ENCODE measurements at places on chromosomes 1 and 21.

- no peak for DNase-seq
Measured at GRCh38 chr1:18721776-18722175, 91.1 kb downstream of the PAX7 start.

GRCh38 chr1:217889401-217889800 lies 258.3 kb downstream of the SPATA17 start:
- DNase-seq = no peak

DNA sequence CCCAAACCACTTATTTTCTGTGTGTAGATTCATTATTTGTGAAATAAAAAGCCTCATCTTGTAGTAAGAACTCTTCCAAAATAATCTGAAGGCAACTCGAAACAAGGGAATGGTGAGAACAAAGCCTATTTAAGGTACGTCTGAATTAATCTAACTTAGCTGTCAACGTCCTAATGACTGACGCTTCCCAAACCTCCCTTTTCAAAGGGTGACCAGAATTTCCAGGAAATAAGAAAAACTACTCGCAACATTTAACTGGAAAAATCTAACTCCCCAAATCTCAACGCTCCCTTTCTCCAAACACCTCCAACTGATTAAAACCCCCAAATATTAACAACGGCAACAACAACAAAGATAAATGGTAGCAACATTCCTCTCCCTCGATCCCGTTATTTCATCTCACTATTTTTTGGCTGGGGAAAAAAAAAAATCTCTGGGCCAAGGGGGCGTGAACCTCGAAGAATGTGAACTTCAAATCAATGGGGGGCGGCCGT lies 693 bp downstream of the SRSF10 start:
- DNase-seq = no peak

DNA sequence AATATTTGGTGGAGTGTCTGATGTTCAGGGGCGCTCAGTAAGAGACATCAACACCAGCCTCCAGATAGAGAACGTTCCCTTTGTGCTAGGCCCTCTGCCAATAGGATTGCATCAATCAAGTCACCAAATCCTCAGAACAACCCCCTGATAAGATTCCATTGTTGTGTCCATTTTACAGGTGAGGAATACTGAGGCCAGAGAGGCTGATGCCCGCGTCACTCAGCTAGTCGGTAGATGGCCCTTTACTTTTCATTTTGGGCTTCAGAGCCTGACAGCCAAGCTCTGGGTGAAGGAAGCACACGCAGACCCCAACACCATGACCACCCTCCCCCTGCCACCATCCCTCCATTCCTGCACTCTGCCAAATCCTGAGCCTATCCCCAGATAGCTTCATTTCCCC lies 406.2 kb downstream of the PTPRU start:
- DNase-seq = no peak

GRCh38 chr1:69055194-69055593 lies 512.5 kb upstream of the LRRC7 start:
- DNase-seq = no peak

- DNase-seq = no peak
Measured at GRCh38 chr1:67211589-67212563, 45.6 kb downstream of the IL23R start.

DNA sequence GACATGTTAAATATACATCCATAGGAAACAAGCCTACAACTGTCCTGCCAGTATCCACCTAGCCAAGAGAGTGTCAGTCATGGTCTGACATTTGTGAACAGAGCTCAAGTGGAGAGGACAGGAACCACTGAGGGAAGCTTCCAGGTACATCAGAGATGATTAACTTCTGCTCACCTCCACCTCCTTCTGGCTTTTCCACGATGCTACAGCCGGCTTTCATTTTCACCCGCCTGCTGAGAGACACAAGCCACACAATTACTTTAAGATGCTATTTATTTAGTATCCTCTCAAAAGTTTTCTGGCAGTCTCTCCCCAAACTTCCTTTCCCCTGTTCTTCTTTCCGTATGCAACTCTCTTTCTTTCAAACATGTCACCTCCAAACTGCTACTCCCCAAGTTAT lies 2.1 kb downstream of the ETV3 start:
- no peak for DNase-seq
